ENCODE measurements at places on chromosomes 7 and 10.

GRCh38 chr10:16950656-16951601, 133.7 kb upstream of the RSU1 start:
- DNase-seq, result no peak

GRCh38 chr10:132294561-132295318, 13.0 kb downstream of the STK32C start:
- no peak for DNase-seq

GRCh38 chr10:72096115-72097000, 8.0 kb upstream of the SPOCK2 start:
- no peak for DNase-seq

GRCh38 chr10:13349463-13350274, 1.6 kb upstream of the SEPHS1 start:
- DNase-seq, result peak; percentile 25

- no peak for DNase-seq
Observed at GRCh38 chr10:46255801-46256747, 30.7 kb upstream of the ANTXRL start.

DNA sequence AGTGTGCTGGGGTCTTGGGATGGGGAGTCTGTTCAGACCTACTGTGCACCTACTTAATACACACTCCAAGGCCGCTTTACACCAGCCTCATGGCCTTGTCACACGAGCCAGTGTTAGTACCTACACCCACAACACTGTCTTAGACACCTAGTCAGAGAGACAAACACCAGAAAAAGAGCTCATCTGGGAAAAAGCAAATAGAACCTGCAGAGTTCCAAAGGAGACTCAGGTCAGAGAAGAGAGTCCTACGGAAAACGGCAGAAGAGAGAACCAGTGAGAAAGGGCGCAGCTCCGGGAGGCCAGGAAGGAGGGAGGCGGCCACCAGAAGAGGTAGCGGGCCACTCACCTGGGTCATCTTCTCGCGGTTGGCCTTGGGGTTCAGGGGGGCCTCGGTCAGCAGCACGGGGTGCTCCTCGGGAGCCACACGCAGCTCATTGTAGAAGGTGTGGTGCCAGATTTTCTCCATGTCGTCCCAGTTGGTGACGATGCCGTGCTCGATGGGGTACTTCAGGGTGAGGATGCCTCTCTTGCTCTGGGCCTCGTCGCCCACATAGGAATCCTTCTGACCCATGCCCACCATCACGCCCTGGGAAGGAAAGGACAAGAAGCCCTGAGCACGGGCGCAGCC, 105.3 kb upstream of the TNRC18 start:
- DNase-seq, result no peak

GRCh38 chr7:112212571-112212970, 6.1 kb downstream of the ZNF277 start:
- no peak for DNase-seq

- DNase-seq, result no peak
Observed at GRCh38 chr7:10268034-10268433, 705.6 kb upstream of the PHF14 start.

DNA sequence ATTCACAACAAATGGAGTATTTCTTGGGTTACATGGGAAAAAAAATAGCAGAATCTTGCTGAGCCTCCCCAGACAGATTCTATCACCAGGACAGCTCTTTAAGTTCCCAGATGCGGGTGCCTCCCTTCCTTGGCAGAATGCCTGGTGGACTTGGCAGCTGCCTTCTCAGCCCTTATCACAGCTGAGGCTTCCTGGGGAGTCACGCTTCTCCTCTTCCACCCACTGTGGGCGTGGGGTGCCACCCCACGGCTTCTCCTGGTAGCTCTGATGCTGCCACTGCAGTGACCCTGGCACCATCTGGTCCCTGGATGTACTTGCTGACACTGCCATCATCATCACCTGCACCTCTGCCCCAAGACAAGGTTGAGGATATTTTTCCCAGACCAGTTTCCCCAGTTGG, 16.2 kb upstream of the NME8 start:
- DNase-seq, result no peak
